ENCODE measurements at places on chromosomes 16 and 17.

GRCh38 chr16:19088341-19088916, 21.0 kb downstream of the COQ7 start:
- DNase-seq = no peak

- no peak for DNase-seq
Observed at GRCh38 chr17:17350491-17351355, 47.5 kb downstream of the NT5M start.

GRCh38 chr16:57518520-57518919, 17.9 kb downstream of the CCDC102A start:
- no peak for DNase-seq

- DNase-seq = no peak
Observed at GRCh38 chr16:86184185-86184584, 285.2 kb downstream of the IRF8 start.

DNA sequence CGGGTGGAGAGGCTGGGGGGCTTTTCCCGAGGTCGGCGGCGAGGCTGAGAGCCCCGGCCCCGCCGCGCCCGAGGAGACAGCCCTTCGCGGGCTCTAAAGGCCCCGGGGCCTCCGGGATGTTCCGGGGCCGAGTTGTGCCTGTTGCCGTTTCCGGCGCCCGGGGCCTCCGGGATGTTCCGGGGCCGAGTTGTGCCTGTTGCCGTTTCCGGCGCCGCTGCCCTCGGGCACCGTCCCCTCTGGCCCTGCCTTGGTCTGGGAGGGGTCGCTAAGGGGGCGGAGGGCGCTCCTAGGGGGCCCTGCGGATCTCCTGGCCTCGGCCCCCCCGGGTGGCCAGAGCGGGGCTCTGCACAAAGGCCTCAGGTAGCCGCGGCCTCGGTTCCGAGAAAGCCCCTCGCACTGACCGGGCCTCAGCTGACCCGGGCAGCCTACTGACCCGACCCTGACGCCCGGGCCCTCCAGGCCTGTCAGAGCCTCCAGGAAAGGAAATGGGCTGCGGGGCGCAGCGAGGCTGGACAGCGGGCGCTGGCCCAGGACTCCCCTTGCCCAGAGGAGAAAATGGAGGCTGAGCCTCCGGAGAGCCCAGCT, 24.2 kb downstream of the ACTG1 start:
- DNase-seq = no peak

DNA sequence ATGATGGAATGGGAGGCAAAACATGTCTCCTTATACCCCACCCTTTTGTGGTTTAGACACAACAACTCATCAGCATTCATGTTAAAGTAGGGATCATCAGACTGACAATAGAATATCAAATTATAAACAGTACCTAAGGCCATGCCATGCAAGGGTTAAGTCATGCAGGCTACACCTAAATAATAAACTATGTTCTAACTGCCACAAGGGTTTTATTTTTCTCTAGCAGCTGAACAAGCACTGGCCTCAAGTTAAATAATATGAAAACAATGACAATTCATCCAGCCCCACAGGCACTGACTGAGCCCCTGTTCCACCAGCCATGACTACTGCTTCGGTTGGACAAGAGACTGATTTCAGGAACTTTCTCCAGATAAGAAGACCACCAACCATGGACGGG, 164.5 kb upstream of the PIRT start:
- no peak for DNase-seq

DNA sequence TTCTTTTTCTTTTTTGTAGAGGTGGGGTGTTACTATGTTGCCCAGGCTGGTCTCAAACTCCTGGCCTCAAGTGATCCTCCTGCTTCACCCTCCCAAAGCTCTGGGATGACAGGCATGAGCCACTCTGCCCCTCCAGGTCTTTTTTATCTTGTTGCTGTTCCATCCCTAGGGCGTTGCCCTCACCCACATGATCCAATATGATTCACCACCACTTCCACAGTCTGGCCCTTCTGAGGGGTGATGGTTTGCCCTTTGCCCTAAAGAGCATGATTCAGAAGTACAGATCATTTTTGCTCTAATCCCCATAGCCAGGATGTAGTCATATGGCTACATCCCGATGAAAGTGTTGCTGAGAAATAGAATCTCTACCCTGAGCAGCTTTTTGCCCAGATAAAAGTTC, 18.8 kb downstream of the STX4 start:
- no peak for DNase-seq

DNA sequence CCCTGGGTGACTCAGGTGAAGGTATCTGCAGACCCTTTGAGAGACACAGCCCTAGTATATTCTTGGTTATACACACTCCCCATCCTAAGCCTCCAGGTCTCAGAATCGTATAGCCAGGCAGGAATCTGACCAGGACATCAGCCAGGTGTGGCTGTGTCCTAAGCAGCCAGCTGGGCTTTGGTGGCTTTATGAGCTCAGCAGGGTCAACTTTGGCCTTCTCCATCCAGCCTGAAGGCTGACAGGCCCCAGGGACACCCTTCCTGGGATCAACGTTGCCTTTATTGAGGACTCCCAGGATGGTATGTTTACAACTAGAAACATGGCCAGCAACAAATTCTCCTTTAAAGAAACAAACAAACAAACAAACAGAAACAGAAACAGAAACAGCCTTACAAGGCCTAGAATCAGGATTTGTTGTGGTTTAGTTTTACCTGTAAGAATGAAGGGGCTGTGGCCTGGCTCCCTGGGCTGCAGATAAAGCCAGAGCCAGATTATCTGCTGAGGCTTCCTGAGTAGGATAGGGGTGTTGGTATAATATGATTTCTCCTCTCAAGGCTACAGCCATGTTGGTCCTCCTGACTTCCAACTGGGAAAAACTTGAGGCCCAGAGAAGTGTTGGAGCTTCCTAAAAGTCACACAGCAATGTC, 8.5 kb downstream of the KIF19 start:
- no peak for DNase-seq

DNA sequence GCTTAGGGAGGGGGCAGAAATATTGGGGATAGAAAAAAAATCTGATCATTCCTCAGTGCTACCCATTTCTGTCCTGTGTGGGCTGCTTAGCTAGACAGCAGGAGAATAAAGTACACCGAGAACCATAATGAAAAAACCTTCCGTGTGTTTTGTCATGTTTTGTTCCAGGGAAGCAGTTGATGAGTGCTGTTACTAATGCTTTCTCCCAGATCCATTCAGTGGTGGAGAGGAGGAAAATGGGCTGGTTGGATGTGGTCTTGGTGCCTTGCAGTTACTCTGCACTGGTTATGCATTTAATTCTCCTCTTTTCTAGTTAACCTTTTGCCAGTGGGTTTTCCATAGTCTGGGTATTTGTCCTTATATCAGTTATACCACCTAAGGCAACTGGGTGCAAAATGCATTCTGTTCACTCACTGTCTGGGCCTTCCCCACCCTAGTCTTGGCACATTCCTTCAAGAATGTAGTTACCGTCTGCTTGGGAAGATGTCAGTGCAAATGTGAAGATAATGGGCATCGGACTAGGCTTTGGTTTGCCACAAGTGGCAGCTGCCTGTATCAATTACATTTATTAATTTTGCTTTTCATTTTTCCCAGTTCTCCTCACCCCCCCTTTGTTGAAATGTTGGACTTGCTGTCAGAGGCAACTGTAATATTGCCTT, 9.3 kb upstream of the TBKBP1 start:
- no peak for DNase-seq

DNA sequence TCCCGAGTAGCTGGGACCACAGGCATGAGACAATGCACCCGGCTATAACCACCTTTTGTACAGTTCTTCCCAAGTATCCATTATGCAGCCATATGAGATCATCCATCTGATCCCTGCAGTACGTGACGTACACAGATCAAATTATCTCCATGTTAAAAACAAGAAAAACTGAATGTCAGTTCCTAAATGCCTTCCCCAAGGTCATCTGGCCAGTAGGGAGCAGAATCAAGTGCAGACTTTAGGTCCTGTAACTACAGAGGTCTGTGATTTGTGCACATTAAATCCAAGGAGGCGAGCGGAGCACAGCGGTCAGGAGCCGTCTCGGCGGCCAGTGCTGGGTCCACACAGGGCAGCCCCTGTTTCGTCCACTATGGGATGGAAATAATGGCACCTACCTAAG, 23.7 kb downstream of the ZCCHC14 start:
- DNase-seq = no peak

- no peak for DNase-seq
Observed at GRCh38 chr17:8488491-8488890, 52.8 kb downstream of the NDEL1 start.

DNA sequence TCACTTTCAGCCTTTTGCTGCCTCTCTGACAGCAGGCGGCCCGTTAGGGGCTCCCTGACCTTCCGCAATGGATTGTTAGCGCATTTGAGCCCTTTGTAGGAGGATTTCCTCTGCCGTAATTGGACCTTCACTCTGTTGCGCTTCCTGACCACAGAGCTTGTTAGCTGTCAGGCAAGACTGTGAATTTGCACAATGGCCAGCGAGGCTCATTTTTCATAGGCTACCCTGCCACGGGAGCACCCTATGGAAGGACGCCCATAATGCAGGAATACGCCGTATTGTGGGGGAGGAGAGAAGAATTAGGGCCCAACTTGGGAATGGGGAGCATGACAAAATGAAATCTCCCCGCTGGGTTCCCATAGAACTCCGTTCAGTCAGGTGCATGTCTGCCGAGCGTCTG, 205.2 kb upstream of the NLRP1 start:
- no peak for DNase-seq

- peak; percentile 50 for DNase-seq
Observed at GRCh38 chr17:27993723-27994310, 48.7 kb upstream of the NLK start.

- DNase-seq = peak; percentile 37
Observed at GRCh38 chr17:78013683-78014467, 55.4 kb downstream of the TNRC6C start.

GRCh38 chr17:2478458-2478857, 33.2 kb downstream of the METTL16 start:
- DNase-seq = no peak

DNA sequence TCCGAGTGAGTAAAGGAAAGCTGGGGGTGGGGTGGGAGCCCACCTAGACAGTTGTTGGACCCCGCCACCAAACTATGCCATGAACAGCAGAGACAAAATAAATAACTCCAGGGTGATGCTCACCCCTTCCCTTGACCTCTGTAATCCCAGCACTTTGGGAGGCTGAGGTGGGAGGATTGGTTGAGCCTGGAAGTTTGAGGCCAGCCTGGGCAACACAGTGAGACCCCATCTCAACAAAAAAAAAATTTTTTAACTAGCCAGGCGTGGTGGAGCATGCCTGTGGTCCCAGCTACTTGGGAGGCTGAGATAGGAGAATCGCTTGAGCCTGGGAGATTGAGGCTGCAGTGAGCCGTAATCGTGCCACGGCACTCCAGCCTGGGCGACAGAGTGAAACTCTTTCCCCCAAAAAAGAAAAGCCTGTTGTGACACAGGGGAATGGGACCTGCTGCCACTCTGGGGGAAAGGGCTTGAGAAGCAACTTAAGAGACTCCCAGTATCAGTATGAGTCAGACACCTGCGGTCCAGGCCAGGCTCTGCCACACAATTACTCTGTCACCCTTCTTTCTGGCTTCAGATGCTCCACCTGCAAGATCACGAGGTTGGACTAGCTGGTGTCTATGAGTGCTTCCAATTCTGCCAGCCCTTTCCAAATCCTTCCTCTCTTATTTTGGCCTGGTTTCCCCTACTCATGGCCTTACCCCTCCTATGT, 5.0 kb downstream of the SGCA start:
- DNase-seq = no peak

DNA sequence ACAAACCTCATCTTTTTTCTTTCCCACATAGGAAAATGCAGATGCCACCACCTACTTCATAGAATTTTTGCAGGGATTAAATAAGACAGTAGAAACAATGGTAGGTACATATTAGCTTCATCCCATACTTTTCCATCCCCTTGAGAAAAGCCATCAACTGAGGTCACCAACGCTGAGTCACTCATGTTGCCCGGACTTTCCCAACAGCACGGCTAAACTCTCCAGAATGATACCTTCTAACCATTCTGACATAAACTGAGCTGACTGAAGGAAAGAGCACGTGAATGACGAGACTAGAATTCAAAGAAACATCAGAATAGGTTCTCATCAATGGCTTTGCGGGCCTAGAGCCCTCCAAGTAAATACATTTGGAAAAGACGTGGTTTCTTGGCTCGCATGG, 146.0 kb upstream of the RCVRN start:
- no peak for DNase-seq

- DNase-seq = no peak
Observed at GRCh38 chr17:82231562-82232321, 2.9 kb downstream of the SLC16A3 start.

- DNase-seq = no peak
Observed at GRCh38 chr17:46869975-46870803, 18.8 kb downstream of the WNT9B start.

- DNase-seq = no peak
Observed at GRCh38 chr16:81515281-81515680, 70.7 kb downstream of the CMIP start.

DNA sequence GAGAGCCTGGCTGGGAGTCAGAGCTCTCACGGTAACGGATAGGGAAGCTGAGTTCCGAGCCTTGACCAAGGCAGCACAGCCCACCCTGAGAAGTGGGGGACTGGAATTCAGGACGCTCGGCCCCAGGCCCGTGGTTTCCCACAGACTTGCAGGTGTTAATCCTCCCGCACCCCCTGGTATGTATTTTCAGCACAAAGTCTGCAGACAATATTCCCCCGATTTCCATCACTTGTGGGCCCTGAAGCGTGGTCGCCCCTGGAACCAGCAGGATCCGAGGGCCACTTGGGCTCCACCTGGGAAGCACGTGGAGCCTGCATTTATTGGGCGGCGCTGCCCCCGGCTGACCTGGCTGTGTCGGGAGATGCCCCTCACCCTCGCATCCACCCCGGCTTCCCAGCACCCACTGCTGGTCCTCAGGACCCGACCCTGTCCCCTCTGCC, 60.2 kb downstream of the WSB1 start:
- no peak for DNase-seq

- DNase-seq = no peak
Observed at GRCh38 chr17:5226940-5227878, 7.5 kb downstream of the SCIMP start.

DNA sequence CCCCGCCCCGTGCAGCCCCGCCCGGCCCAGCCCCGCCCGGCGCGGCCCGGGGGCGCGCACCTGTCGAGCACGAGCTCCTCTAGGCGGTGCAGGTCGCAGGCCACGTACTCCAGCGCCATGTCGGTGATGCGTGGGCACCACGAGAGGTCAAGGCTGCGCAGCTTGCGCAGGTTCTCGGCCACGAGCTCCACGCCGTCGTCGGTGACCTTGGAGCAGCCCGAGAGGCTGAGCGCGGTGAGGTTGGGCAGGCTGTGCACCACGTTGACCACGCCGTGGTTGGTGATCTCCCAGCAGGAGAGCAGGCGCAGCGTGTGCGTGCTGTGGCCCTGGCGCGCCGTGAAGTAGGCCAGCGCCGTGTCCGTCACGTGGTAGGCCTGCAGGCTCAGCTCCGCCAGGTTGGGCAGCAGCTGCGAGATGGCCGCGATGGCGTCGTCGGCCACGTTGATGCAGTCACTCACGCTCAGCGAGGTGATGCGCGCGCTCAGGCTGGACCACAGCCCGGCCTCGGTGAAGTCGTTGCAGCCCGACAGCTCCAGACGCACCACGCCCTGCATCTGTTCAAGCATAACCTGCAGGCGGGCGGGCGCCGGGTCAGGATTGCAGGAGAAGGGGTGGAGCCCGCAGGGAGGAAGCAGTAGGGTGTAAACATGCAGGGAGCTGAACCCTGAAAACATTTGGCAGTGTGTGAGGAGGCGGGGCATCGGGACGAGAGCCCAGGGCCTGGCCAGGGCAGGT, 5.3 kb upstream of the WDR24 start:
- no peak for DNase-seq

- no peak for DNase-seq
Observed at GRCh38 chr17:10984220-10984619, 146.3 kb upstream of the PIRT start.

GRCh38 chr16:1762879-1763520, 8.3 kb downstream of the NME3 start:
- DNase-seq = no peak
